ENCODE measurements at places on chromosomes 16 and 17. TPM values are rescaled to one million over a fixed set of nuclear protein-coding genes. Genes with fewer than 3 reads are reported as not detected.
A peak's percentile ranks its signal among the peaks of the same experiment; 100 is the strongest.

GRCh38 chr17:58398574-58399266 is 18.6 kb downstream of the RNF43 start:
- no peak for ATAC-seq

DNA sequence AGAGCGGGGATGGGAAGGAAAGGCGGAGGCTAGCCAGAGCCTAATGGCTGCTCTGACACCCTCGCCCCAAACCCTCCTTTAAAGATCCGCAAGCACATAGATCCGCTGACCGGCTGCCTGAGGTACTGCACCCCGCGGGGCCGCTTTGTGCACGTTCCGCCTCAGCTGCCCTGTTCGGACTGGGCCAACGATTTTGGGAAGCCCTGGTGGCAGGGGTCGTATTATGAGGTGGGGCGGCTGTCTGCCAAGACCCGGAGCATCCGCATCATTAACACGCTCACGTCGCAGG is 663 bp downstream of the CYB5D1 start:
- no peak for ATAC-seq

- ATAC-seq, result no peak
Measured at GRCh38 chr17:74995847-74996246, 8.4 kb downstream of the CDR2L start.

GRCh38 chr16:64292953-64293352 is 828.9 kb downstream of the CDH11 start:
- no peak for ATAC-seq

DNA sequence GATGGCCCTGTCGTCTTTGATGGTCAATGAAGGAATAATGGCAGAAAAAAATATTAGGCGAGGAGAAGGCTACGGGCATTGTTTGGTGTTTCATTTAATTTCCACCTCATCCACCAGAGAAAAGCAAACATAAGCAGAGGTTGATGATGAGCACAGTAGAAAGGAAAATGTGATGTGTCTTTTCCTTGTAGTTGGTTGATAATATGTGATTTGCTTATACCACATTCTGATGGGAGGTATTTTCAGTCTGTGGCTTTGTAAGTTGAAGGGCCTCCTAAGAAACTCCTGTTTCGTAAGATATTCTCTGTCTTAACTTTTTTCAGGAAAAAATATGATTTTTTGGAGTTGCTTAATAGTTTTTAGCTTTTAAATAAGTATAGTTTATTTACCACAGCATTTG is 215.7 kb downstream of the PRKCA start:
- no peak for ATAC-seq

DNA sequence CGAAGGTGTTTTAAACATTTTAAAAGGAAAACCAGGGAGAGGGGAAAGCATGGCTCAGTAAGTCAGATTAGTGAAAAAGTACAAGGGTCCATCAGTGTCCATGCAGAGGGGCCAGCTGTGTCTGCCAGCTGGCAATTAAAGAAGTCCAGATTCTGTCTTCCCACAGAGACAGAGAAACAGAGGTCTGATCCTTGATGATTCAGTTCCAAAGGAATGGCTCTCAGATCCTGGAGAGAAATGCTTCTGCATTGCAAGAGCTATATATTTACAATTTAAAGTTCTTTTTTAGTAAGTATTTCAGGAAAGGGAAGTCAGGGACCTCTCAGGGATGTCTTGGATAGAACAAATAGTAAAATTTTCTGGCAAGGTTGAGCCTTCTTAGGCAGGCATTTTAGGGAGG is 56.2 kb downstream of the HSD17B2 start:
- peak; percentile 32 for ATAC-seq

GRCh38 chr16:78543023-78543422 is 443.6 kb downstream of the WWOX start:
- ATAC-seq, result peak; percentile 28

- ATAC-seq, result no peak
Measured at GRCh38 chr16:1793578-1794220, at the start of gene IGFALS. Gene IGFALS (minus strand): TSS chr16:1793705. CDS start chr16:1793652, 53 bp downstream.

DNA sequence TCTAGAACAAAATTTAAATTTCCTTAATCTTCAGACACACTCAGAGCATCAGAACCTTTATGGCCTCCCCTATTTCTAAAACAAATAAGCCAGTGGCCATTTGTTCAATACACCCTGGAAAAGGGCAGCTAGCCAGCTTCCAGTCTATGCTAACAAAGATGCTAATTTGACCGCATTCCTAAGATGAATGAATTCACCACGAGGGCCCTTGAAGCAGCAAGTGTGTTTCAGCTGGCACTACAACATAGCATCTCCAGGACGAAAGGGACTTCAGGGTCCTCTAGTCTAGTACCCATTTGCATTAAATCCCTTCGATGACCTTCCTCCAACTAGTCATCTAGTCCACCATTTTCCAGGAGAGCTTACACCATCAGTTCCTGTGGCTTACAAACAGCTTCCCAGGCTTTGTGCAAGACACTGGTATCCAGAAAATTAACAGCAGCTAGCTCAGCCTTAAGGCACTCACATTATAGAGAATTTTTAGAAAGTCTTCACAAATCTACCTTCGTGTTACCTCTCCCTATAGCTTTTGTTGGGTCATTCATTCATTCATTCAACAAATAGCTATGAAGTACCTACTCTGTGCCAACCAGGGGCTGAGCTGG is 10.9 kb downstream of the KRT37 start:
- peak; percentile 100 for ATAC-seq

DNA sequence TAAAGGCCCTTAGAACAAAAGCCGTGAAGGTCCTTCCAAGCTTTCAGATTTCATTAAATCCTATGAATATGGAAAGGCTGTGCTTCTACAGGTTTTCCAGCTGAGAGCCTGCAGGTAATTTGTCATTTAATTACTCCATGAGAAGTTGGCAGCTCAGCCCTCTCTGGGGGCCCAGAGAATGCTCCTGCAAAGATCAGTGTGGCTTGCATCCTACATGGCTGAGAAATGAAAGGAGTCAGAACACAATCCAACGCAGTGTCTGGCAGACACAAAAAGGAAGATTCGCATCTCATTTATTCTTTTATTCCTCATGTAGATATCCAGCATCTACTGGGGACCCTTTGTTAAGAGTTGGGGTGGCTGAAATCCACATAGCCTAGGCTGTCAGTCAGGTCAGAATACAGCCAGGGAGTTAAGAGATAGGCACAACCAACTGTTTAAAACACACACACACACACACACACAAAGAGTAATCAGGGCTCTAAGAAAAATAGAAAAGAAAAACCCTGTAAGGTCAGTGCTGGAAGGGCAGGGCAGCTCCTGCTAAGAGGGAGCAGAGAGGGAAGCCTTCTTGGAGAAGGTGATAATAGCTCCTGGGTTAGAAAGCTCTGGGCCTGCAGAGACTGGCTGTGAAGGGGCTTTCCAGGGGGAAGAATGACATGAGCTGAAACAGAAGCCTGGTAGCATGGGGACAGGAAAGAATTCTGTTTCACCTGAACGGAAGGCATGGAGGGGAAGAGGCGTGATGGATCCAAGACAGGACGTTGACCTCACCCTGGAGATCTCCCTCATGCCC is 46.9 kb upstream of the WSCD1 start:
- ATAC-seq, result peak; percentile 93

DNA sequence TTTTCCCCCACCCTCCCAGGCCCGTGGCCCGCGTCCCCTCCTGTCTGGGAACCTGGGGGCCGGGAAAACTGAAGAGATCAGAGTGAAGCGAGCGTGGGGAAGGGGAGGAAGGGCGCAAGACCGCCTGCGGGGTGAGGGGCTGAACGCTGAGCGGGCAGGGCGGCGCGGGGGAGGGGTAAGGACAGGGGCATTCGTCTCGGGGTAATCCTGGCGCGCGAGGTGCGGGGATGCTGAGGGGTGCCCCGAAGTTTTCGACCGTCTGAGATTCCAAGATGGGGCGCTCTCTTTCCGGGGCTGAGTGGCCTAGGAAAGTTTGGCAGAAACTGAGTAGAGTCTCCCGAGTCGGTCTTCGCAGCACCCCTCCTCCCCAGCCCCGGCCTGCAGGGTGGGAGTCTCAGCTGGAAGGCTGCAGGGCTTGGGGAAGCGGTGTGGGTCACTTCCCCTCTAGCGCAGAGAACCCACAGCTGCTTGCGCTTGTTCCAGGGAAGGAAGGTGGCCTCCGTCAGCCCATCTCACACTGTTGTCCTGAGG is 555 bp downstream of the TTYH2 start:
- ATAC-seq, result no peak

GRCh38 chr17:40180694-40181093 is 3.4 kb downstream of the RAPGEFL1 start:
- no peak for ATAC-seq

- no peak for ATAC-seq
Measured at GRCh38 chr17:45656527-45657181, 127.5 kb upstream of the CRHR1 start.

GRCh38 chr16:58186176-58186944 is 11.5 kb downstream of the CSNK2A2 start:
- ATAC-seq, result no peak

- no peak for ATAC-seq
Measured at GRCh38 chr17:77553459-77554066, 404.9 kb upstream of the TNRC6C start.

GRCh38 chr16:64380751-64381150 is 741.1 kb downstream of the CDH11 start:
- no peak for ATAC-seq

- ATAC-seq, result no peak
Measured at GRCh38 chr17:49762151-49762941, 1.6 kb downstream of the FAM117A start.

DNA sequence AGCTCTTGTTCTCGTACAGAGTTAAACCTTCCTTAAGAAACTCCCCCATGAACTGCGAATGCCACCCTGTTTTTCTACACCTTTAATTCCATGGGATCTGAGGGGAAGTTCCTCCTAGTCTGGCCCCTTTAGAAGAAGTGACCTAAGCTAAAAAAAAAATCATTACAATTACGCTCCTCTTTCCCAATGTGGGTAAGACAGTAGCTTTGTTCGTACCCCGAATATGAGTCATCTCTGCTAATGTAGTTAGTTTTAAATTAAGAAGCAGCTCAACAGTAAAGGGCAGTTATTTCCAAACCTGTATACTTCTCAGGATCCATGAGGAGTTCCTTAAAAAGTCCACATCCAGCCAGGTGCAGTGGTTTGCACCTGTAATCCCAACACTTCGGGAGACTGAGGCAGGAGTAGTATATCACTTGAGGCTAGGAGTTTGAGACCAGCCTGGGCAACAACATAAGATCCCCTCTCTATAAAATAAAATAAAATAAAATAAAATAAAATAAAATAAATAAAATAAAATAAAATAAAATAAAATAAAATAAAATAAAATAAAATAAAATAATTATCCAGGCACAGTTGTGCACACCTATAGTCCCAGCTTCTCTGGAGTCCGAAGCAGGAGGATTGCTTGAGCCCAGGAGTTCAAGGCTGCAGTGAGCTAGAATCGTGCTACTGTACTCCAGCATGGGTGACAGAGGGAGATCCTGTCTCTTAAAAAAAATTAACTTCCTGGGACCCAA is 26.1 kb downstream of the RCVRN start:
- no peak for ATAC-seq

- no peak for ATAC-seq
Measured at GRCh38 chr17:73851091-73851490, 206.8 kb upstream of the SDK2 start.

- ATAC-seq, result peak; percentile 87
Measured at GRCh38 chr17:67018471-67019434, 25.6 kb upstream of the CACNG1 start.

- peak; percentile 94 for ATAC-seq
Measured at GRCh38 chr17:9291912-9292560, 270.7 kb downstream of the NTN1 start.

The NOXO1 gene
- not detected for total RNA-seq

The VMO1 gene
- 1.9 TPM for total RNA-seq

The BRIP1 gene
- total RNA-seq, result 10.3 TPM

The AANAT gene
- 1.8 TPM for total RNA-seq
